ENCODE measurements at places on chromosomes 12 and 14.

DNA sequence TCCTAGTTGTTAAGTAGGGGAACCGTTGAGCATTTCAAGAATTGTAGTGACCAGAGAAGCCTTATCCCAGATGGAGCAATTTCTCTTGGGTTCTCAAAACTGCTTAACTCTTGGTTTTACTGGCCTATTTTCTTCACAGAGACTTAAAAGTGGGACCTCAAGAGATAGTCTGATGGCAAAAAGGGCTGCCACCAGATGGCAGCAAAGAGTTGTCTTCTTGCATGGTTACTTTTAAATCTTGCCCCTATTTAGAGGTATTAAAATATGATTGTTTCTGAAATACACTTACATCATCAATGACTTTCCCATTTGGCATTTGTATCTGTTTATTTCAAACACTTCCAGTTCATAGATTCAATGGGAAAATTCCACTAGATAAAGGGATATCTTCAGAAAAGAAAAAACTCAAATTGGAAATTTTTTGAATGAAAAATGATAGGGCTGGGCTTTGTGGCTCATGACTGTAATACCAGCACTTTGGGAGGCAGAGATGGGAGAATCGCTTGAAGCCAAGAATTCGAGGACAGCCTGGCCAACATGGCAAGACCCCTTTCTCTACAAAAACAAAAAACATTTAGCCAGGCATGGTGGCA is 69.9 kb upstream of the CNTN1 start:
- DNase-seq = peak; percentile 42

DNA sequence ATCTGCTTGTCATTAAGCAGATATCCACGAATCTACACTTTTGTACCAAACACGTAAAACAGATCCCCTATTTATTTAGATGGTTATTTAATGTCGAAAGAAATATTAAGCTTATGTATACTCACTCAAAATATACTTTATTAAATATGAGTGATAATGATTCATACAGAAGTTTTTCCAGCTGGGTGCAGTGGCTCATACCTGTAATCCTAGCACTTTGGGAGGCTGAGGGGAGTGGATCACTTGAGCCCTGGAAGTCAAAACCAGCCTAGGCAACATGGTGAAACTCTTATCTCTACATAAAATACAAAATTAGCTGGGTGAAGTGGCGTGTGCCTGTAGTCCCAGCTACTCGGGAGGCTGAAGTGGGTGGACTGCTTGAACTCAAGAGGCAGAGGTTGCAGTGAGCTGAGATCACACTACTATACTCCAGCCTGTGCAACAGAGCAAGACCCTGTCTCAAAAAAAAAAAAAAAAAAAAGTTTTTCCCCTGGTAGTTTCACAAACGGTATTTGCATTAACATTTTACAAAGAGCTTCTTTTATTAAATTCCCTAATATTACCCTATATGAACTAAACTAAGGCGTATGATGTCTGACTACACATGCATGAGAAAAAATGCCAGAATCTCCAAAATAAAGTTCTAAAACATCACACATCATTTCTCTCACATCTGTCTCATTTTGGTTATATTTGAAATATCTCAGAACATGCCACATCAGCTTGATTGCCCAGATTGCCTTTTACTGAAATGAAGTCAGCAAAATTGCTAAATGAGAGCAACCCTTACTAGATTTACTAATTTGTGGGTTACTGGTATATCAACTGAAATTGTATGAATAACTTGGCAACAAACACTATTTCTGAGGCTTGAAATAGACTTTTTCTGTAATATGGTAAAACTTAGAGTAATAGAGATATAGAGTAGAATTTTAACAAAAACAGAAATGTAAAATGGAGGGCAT is 74.9 kb downstream of the PAWR start:
- DNase-seq = no peak

- DNase-seq = no peak
Observed at GRCh38 chr12:125178222-125178621, 113.0 kb downstream of the AACS start.

- peak; percentile 39 for DNase-seq
Observed at GRCh38 chr12:13189264-13189663, 7.3 kb upstream of the EMP1 start.

DNA sequence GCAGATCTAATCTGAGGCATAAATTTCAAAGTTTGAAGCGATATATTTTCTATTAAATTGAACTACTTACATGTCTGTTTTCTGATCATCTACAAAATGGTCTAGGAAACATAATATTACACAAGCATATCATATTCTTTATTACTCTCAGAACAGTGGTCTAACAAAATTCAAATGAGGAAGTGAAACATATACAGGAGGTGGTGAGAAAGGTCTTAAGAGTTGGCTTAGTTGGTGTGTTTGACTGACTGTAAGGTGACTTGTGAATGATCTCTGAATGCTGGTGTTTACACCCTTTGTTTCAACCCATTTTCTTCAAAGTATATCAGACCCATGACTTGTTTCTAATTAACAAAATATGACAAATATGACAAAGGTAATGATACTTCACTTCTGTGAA is 1156.8 kb downstream of the SLC16A7 start:
- no peak for DNase-seq

GRCh38 chr14:84482256-84483071 is 1047.5 kb upstream of the FLRT2 start:
- no peak for DNase-seq

DNA sequence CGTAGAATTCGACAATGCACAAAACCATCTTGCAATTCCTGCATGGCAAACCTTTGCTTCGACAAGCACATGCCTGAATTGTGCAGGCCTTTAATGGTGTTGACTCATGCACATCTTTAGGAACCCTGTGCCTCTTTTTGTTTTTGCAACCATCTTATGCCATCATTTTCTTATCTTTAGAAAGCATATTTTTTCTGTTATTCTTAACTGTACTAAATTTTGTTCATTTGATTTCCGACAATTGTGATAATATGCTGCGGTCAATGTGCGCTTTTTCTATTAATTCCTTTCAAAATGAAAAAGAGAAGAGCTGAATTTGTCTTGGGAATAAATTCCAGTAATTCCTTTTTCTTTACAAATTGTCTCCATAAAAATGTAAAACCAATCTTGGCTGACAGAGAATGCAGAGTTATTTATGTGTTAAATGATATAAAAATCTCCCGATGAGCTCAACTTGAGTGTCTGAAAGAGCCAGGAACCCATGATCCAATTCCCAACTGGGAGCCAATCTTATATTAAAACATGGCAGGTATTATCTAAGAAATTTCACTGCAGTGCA is 20.1 kb upstream of the CDK17 start:
- DNase-seq = no peak

DNA sequence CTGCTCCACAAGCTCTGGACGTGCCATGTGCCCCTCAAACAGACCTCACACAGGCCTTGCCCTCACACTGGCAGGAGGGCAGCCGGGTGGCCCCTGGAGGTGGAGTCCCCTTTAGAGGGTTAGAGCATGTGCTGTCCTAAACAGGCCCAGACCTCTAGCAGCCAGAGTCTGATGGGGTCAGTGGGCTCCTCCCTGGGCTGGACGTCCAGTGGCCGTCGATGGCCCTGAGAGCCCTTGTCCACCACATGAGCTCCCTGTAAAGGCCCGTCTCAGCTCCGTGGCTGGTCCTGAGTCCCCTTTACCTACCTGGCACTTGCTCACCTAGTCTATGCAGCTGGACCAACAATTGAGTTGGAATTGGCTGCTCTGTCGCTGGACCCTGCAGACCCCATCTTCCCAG is 3.8 kb downstream of the TMEM179 start:
- DNase-seq = no peak

DNA sequence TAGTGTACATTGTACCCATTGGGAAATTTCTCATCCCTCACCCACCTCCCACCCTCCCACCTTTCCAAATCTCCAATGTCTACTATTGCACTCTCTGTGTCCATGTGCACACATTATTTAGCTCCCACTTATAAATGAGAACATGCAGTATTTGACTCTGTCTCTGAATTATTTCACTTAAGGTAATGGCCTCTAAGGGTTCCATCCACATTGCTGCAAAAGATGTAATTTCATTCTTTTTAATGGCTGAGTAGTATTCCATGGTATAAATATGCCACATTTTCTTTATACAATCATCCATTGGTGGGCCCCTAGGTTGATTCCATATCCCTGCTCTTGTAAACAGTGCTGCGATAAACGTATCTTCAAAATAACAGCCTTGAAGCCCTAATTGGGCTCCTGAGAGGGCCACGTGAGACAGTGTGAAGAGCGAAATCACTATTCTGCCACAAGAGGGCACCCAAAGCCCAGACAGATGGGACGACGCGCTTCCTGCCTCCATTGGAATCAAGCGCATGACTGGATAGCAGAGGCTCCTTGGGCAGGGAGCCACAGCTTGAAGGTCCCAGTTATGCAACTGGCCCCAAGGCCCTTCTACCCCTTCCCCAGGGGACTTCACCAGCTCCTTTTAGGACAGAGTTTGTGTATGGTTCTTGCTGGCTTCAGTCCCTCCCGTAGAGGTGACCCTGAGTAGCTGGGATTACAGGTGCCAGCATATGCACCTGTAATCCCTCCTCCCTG is 21.3 kb upstream of the CD27 start:
- peak; percentile 87 for DNase-seq

DNA sequence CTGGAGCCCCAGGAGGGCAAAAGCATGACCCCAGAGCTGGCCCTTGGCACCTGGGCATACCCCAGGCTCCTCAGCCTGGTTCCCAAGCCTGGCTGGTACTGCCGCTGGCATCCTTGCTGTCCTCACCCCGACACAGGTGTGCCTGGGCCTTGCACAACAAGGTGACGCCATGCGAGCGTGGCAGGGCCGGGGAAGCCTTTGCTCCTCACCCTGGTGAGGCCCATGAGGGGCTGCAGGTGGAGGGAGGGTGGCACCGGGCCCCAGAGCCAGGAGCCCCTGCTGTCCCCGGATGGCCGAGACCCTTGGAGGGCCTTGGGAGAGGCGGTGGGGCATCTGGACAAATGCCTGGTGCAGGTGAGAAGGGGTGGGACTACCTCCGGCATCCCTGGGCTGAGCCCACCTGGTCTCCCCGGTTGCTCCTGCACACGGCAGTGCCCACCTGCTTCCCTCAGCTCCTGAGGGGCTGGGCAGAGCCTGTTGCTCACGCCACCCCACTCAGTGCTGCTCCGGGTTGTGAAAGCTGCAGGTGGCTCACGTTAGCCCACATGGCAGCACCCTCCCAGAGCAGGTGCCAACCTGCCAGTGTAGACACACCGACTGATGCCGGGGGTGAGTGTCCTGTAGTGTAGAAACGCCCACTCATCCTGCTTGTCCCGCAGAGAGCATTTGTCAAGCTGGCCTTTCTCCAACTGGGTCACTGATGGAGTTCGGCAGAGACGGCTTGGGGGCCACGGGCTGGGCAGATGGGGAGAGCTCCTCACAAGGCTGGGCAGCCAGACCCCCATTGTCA is 24.6 kb upstream of the KIF26A start:
- DNase-seq = peak; percentile 12

- DNase-seq = no peak
Observed at GRCh38 chr12:27486961-27487360, 37.0 kb upstream of the PPFIBP1 start.

- no peak for DNase-seq
Observed at GRCh38 chr14:94686511-94687160, 74.4 kb downstream of the SERPINA3 start.

DNA sequence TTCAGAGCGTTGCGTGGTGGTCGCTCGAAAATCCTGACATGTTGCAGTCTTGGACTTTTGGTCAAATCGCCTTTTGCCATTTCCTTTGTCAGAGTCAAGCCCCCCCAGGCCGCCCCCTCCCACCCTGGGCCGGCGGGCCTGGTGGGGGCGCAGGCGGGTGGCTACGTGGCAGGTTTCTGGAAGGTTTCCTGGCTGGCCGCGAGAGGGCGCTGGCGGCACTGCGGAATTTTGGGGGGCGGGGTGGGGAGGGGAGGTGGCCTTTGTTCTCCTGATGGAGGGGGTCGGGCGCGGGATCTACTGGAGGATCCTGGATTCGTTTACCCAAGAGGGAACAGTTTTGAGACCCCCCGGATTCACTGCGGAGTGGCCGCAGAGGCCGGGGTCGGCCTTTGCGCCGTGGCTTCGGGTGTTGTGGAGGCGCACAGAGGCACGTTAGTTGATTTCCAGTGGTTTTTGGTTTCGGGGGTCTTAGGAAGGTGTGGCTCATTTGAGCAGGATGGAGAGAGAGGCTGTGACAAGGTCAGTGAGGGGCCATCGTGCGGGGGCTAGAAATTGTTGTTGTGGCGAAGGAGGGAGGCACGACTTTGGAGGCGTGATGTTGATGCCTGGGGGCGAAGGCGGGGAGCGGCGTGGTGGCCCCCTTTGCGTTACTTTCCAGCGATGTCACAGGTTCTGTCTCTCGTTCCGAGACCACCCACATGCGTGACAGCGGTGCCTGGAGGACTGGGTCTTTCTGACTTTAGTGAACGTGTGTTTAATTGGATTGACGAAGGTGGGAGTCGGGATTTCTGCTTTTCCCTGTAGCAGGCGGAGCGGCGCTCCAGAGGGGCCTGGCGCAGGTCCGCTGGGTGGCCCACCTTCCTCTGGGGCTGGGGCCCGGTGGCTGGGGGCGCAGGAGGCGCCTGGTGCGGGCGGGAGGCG is 1.4 kb downstream of the MEG3 start:
- peak; percentile 74 for DNase-seq

DNA sequence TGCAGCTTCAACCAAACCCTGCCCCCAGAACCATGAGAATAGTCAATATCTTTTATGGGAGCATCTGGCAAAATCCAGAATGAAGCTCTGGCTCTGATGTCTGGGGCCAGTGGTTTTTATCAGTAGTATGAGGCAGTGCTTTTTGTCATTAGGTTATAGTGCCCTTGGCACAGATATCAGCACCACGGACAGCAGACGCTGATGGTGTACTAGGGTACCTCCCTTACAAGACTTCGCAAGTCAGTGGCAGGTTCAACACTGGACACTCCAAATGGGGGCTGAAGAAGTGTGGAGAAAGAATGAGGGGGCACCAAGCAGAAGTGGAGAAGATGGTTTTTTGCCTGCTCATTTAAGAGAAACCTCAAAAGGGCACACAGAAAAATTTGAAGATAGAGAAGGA is 68.2 kb upstream of the E2F7 start:
- peak; percentile 57 for DNase-seq

GRCh38 chr12:52585946-52586345 is 12.3 kb upstream of the KRT74 start:
- DNase-seq = peak; percentile 54

- peak; percentile 34 for DNase-seq
Observed at GRCh38 chr12:2944401-2945047, 14.7 kb upstream of the TEAD4 start.

- no peak for DNase-seq
Observed at GRCh38 chr14:51185754-51186153, 54.3 kb upstream of the TMX1 start.

All from femur (tissue), 1 donor.